ENCODE measurements at places on chromosomes 6 and 20.
A peak's percentile ranks its signal among the peaks of the same experiment; 100 is the strongest.

- DNase-seq = no peak
Observed at GRCh38 chr6:51099201-51099600, 280.5 kb downstream of the TFAP2B start.

DNA sequence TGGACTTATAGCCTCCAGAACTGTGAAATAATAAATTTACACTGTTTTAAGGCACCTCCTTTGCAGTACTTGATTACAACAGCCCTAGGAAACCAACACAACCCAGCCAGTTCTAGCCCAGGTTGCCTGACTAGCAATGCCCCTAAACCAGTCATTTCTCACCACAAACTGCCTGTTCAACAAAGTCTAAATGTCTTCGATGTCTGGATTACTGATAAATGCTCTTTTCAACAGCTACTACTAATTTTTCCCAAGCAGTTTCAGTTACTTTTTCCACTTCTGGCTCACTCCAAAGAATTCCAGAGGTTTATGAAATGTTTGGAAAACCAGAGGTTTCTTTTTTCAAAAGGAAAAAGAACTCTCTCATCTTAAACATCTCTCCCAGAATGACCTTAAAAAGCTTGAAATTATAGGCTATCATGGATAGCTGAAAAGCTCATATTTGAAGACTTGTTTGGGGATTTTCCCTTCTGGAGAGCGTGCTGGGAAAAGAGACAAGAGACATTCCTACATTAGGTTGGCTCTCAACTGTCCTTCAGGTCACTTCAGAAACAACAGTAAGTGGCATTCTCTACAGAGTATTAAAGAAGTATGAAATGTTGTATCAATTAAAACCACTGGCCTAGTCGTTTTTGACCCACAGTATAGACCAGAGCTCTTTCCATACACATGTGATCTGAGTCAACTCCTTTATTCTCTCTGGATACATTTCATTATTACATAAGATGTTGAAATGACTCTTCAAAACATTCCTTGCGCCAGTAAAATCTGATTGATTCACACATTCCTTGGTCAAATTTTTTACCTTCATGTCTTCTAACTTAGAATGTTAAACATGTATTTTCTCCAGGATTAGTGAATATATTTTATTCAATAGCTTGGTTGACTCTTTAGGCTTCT is 265.9 kb downstream of the COL12A1 start:
- DNase-seq = no peak

GRCh38 chr20:45341939-45342854 is 6.0 kb downstream of the SDC4 start:
- DNase-seq = no peak

- DNase-seq = no peak
Observed at GRCh38 chr6:32517654-32518445, 12.2 kb downstream of the HLA-DRB5 start.

DNA sequence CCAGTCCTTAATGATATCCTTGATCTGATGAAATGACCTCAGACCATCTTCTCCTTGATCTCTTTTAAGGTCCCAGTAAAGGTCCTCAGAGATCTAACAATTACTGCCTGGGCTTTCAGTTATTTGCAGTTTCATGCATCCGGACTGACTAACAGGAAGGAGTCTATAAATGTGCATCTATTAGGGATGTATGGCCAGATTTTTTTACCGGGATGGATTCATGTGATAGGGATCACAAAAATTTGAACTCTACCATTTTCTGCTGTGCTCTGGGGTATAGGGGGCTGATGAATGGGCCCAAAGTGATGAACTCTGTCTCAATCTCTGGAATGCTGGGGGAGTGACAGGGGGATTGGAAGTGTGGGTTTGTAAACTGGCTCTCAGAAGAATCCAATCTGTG is 36.2 kb upstream of the SCUBE3 start:
- no peak for DNase-seq

- no peak for DNase-seq
Observed at GRCh38 chr6:114747995-114748625, 405.3 kb upstream of the HS3ST5 start.

DNA sequence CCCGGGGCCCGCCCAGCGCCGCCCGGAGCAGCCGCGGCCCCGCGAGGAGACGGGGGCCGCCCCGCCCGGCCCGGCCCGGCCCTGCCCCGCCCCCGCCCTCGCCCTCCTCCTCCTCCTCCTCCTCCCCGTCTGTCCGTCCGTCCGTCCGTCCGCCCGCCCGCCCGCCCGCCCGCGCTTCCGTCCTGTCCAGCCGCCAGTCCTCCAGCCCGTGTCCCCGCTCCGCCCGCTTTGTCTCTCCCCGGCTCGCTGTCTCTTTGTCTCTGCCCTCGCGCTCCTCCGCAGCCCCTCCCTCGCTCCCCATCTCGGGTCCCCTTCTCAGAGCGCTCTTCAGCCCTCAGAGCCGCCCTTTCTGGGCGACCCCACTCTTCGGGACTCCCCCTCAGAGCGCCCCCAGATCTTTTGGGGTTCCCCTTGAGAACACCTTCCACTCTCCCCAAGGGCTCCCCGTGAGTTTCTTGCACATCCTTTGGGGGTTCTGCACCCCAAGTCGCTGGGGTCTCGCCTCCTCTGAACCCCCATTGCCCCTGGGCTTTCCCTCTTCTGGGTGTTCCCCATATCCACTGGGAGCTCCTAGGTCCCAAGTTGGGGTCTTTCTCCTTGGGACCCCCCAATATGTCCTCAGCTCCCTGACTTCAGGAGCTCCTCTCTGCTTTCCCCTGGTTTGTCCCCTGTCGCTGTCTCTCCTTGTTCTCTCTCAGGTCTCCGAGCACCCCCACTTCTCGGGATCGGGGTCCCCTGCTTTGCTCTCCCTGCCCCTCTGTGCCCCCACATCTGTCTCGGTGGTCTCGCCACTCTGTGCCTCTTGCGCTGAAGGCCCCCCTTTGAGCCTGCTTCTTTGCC is 79.5 kb upstream of the MYL9 start:
- peak; percentile 45 for DNase-seq

- no peak for DNase-seq
Observed at GRCh38 chr20:3930265-3931206, 41.3 kb downstream of the PANK2 start.

- DNase-seq = no peak
Observed at GRCh38 chr6:166745801-166746668, 119.0 kb upstream of the RPS6KA2 start.

DNA sequence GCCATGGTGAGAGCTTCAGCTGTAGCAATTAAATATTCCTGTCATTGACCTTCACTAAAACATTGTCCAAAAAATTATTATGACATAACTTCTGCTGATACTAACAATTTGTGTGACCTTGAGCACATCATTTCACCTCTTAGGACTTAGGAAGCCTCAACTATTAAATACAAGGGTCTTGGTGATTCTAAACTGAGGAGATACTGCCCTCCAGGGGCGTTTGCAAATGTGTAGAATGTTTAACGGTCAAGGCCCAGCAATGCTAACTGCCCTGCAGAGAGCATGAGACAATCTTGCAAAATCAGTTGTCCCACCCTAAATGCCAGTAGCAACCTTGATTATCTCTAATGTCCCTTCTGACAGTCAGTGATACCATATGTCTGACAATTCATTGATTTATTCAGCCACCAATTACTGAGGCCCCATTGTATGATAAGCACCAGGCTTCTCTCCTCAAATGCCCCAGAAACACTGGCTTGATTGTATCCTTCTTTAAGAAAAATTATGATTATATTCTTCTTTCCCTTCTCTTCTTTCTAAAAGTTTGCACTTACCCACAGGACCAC is 284.1 kb upstream of the PLN start:
- DNase-seq = no peak

DNA sequence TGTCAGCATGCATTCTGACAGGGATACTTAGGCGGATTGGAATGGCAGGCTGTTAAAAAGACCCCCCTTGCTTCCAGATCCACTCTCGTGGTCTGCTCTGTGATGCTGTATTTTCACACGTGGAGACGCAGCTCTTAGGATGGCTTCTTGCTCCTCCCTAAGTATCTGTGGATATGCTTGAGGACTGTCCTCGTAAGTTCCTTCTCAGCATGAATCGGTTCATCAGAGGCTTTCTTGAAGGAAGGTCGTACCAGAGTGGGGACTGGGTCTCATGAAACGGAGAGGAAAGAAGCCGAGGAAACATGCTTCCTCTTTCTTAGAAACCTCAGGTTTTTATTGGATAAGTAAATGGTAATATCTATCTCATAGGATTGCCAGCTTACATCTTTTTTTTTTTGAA is 220.4 kb downstream of the FARS2 start:
- DNase-seq = no peak

DNA sequence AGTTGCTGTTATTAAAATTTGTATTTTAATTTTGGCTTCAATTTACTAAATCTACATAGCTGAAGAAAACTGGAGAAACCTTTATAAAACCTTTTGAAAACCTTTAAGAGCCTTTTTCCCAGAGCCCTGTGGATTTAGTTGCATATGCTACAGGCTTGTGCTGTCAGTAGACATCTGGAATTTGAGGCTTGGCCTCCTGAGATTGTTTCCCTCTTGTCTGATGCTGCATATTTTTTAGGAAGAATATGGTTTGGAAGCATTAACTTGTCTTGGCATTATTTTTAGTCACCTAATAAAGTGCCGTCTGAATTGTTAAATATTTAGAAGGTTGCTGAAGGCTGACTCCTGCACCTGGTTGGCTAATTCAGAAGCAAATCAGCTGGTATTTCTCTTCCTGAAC is 369.4 kb downstream of the UTRN start:
- no peak for DNase-seq

DNA sequence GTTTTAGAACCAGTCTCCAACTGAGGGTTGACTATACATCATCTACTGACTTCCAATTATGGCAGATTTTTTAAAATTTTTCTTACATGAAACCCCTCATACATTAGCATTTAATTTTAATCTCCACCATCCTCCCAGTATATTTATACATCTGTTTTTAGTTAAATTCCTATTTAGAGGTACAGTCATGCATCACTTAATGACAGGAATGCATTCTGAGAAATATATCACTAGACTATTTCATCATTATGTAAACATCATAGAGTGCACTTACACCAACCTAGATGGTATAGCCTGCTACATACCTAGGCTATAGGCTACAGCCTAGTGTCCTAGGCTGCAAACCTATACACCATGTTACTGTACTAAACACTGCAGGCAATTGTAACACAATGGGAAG is 316.7 kb upstream of the MARCKS start:
- no peak for DNase-seq

DNA sequence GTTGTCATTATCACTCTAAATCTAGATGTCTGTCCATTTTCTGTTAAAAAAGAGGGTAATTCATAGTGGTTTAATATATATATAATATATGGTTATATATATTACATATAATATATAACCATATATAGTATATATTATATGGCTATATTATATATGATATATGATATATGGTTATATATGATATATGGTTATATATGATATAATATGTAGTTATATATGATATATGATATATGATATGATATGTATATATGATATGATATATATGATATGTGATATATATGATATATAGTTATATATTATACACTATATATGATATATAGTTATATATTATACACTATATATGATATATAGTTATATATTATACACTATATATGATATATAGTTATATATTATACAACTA is 8.6 kb downstream of the OR2A4 start:
- DNase-seq = no peak

GRCh38 chr20:57707849-57708693 is 1.7 kb downstream of the PMEPA1 start:
- DNase-seq = no peak

DNA sequence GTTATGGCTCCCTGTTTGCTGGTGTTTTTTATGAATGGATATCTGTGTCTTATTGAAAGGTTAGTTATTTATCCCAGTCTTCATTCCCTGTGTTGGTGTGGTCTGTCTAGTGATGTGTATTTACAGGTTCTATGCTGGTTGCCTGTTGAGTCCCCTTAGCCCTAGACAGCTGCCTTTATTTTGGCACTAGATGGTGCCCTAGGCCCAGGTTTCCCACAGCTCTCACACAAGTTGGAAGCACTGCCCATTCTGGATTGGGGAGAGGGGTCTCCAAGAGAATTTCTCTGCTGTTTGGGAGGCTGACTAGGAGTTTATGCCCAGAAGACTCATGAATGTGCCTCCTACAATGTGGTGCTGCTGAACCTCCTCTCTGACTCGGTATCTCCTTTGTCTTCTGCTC is 12.4 kb downstream of the GRM1 start:
- DNase-seq = no peak

DNA sequence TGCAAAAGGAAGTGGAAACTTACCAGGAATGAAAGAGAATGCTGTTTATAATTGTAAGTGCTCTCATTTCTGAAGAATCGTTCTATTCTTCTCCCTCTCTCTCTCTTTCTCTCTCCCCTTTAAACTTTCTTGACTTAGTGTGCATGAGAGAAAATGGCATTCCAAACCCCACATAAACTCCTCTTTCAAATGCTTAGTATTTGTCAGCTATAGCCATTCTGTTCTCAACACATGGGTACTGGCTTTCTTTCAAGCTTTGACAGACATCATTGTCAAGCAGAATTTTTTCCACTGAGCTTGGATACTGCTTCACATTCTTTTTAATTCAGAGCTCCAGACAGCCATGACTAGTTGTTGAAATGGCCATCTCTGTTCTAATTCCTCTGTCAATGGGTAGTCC is 51.1 kb upstream of the PREP start:
- no peak for DNase-seq

DNA sequence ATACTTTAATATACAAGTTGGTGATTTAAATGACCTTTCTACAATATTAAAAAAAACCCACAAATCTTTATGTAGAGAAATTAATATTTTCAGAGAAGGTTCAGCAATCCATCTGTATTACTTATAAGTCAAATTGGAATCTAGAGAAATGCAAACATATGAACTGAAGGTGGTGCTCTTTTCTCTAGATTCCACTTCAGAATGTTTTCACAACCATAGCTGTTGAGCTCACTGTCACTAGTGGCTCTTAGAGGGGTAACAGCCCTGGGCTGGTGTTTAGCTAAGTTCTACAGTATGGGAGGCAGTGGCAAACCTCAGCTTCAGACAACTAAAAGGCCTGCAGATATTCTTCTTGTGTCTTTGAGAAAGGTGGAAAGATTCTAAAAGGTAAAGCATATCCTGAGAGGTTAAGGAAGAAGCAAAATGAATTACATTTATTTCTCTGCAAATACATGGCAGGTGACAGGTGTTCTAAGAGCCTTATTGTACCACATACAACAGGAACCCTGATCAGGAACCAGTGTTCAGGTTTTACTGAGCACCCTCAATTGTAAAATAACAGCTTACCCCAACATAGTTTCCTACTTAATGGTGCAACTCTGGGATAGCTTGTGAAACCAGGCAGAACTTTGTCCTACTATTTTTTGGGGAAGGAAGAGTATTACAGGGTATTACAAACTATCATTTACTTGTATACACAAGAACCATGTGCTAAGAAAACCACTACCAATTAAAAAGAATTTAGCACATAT is 56.6 kb upstream of the SAMHD1 start:
- DNase-seq = no peak

DNA sequence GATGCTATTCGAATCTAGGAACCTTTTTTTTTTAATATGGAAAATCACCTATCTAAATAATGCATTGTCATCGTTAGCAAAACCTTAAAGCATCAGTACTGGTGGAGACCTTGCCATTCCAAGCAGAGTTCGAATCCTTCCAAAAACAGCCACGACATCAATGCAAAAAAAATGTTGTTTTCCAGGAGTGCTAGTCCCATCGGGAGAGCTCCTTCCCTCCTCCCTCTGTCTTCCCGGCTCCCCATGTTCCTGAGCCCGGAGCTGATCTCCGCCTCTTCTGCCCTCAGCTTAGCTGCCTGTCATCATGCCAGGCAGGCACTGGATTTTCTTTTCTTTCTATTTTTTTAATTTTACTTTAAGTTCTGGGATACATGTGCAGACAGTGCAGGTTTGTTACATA is 153.6 kb upstream of the QKI start:
- DNase-seq = no peak

- DNase-seq = no peak
Observed at GRCh38 chr6:160427312-160428068, 79.3 kb downstream of the SLC22A3 start.

All from stimulated activated CD4-positive, alpha-beta T cell treated with anti-CD3 and anti-CD28 coated beads, Interleukin-4, amount 100 ng/mL, for 4 hours (primary cell).